Left lung (tissue), 14 donors: ENCODE measurements at places on chromosomes 13 and 19. TPM values are rescaled to one million over a fixed set of nuclear protein-coding genes. Genes with fewer than 3 reads are reported as not detected.
A peak's percentile ranks its signal among the peaks of the same experiment; 100 is the strongest.

GRCh38 chr19:50850738-50851137 lies 4.0 kb upstream of the KLK3 start:
- DNase-seq = no peak

- DNase-seq = no peak
These were observed 259.9 kb downstream of the EFNB2 start for GRCh38 chr13:106275446-106276032.

GRCh38 chr19:38557205-38557799 lies 60.5 kb downstream of the MAP4K1 start:
- peak; percentile 41 for DNase-seq

DNA sequence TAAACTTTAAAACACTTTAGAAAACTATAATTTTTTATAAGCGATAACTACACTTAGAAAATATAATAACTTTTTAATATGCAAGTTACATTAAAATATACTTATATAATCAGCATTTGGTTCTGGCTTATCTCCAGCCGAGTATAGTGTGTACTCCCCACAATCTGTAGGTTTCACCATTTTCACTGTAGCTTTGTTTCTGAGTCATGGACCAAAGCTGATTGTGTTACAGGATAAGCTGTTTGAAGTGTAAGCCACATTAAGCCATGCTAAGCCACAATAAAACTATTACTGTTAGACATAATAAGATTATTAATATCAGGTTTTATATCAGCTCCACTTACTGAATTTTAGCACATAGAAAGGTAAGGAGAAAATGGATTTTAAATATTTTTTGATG lies 43.8 kb downstream of the CCDC122 start:
- DNase-seq = no peak

DNA sequence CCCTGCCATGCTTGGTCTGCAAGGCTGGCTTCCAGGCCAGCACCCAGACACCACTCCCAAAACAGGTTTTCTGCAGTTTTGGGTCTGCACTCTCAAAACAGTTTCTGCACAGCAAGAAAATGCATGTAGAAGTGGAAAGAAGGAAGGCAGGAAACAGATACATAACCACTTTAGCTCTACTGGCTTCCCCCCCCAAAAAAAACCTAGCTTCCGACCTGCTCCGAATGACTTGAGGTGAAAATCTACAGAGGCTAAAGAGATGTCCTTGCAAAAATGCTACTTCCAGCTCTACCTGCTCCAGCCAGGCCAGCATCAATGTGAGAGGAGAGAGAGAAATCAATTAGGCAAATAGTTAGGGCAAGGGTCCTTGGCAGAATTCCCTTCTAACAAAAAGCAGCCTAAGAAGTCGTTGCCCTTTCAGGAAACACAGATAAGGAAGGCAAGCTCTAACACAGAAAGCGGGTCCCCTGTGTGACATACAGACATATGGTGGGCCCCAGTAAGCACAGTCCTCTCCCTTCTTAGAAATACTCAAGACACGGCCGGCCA lies 3.4 kb downstream of the C19orf12 start:
- DNase-seq = no peak

- no peak for DNase-seq
These were observed 4.0 kb downstream of the ZNF223 start for GRCh38 chr19:44055870-44056269.

DNA sequence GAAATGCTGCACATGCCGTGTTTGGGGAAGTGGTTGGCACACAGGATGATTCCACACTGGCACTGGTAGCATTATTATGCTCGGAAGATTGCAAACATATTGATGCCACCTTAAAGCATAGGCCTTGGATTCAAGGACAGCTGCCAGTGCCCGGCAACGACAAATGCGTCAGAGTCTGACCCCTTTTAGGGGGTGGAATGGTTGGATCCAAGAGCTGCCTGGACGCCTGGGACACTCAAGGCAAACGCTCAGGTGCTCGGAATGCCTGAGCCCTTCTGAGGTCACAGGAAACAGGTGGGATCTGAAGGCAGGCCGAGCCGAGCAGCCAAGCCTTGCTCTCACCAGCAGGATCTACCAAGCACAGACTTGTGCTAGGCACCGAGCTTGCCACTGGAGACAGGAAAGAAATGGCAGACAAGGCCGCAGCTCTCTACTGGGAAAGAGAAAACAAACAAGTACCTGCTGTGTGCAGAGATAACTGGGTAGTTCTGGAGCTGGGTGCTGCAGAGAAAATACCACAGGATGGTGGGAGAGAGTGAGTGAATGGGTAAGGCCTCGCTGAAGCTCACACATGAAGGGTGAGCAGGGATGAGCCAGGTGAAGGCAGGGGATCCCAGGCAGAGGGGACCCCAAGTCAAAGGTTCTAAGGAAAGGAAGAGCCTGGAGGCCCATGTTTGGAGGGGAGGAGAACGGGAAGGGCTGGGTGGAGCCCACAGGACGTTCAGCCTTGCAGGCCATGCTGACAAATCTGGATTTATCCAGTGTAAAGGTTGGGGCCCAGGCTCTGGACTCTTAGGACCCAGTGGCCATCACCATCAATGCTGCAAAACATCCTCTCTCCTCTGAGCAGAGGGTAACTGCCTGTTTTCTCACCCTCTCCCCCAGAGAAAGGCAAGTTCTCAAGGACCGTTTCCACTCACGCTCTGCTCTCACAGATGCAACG lies 9.2 kb downstream of the RANBP3 start:
- DNase-seq = no peak

DNA sequence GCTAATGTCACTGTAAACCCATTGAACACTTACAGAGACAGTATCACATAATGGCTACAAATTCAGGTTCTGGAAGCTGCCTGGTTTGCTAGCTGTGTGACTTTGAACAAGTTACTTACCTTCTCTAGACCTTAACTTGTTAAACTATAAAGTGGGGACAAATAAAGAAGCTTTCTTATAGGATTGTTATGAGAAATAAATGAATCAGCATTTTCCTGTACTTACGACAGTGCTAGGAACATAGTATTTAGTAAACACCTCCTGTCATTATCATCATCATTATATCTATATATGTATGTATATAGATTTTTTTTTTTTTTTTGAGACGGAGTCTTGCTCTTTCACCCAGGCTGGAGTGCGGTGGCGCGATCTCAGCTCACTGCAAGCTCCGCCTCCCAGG lies 54.9 kb downstream of the CDK8 start:
- DNase-seq = no peak

DNA sequence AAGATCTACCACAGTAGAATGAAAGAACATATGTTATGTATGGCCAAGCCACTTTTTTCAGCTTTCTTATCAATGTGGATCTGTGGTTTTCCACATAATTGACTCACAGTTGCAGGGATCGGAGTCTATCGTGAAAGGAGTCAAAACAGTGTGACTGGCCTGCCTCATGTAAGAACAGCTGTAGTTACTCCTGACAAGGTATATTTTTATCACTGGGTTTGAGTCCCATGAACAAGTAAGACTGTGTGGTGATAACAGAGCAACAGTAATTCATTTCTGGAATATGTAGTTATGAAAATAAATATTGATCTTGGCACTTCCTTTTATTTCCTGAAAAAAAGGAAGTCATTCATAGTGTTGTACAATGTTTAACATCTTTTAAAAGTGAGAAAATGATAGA lies 416.6 kb downstream of the KLF12 start:
- no peak for DNase-seq

DNA sequence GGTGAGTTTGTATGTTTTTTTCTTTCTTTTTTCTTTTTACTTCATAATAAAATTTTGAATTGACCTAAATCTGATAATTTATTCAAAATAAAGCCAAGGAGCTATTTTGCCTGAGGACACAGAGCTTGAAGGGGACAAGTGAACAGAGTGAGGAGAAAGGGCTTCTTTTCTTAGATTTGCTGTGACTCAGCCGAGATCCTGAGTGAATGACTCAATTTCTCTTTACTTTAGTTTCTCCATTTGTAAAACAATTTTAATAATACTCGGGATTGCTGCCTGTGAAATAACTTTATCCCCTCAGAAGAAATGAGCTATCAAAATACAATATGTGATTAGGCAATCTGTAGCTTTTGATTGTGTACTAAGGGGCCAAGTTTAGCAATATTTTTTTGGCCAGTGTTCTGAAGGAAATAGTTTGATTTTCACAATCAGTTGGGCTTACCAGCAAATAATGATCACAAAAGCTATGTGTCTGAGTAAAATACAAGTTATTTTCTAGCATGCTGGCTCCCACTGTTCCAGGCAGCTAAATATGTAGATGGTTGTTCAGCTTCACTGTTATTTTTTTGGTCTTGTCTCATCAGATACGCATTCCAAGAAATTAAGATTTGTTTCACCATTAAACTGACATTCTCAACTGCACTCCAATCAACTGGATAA lies 437.5 kb downstream of the FGF9 start:
- peak; percentile 85 for DNase-seq

- DNase-seq = no peak
These were observed 51.5 kb upstream of the GTF3A start for GRCh38 chr13:27372896-27373295.

- DNase-seq = no peak
These were observed 11.2 kb downstream of the BCAT2 start for GRCh38 chr19:48799358-48800300.

DNA sequence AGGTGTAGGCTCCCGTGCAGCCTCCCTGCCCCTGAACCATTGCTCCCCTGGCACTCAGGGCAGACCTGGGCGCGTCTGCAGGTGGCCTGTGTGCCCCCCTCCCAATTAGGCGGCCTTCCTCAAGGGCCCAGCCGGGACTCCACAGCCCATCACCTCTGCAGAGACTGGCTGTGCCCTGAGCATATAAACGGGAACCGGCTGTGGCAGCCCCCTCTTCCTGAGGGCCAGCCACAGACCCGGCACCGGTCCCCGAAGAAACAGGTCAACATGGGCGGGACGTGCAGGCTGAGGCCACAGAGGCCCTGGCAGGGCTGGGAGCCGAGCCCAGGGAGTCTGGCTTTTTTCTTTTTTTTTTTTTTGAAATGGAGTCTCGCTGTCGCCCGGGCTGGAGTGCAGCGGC lies 12.0 kb downstream of the PIAS4 start:
- no peak for DNase-seq

DNA sequence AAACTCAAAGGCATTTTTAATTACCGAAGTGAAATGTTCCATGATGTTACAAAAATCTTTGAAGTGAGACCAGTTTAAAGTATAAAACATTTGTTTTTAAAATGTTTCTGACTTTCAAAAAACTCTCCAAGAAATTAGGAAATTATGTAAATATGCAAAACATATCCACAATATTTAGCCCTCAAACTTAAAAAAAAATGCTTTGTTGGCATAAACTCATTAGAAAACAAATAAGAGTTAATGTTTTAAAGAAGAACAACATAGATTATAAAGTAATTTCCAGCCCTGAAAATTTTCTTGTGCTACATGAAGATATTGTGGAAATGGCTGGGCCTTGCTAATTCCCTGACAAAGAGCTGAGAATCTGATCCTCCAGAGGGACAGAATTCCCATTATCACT lies 199.7 kb upstream of the STARD13 start:
- no peak for DNase-seq

DNA sequence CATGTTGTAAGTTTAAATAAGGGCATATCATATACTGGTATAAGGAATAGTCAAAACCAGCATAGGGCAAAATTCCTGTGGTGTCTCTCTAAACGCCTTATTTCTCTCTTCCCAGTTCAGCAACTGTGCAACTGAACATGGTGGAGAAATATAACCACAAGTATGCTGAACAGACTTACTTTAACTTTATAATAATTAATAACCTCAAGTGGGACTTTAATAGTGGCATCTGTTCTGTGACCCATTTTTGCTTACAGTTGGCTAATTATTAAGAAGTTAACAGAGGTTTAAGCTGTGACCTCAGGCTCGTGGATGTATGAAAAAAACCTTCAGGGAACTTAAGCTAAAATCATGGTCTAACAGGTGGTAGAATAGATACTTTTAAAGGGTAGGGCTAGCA lies 54.3 kb downstream of the MICU2 start:
- DNase-seq = no peak

GRCh38 chr13:113089693-113090414 lies 15.7 kb upstream of the F7 start:
- no peak for DNase-seq

DNA sequence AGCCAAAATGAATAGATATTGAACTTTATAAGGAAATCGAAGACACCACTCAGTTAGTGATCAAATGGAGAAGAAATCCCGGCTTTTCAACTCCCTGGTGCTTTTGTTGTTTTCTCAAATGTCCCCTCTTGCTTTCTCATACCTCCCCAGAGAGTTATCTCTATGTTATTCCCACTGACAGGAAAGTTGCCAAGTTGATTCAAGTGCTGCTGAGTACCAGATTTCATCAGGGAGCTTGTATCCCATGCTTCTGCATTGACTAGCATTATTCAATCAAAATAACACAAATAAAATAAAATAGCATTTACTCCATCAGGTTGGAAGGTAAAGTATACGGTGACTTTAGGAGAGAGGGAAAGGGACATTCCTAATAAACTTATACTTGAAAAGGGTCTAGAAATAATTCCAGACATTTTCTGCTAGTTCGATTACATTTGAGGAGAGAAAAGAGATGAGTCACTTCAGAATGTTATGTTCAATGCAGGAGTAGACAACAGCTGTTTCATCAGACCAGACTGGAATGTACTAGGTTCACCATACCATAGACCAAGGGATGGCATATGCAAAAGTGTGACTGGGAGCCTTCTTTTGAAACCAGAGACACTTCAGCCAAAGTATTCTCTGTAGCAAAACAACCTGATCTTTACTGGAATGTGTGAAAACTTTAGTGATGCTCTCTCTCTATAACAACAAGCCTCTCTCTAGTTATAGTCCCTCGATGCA lies 397.8 kb downstream of the FGF14 start:
- DNase-seq = no peak

- no peak for DNase-seq
These were observed 5.1 kb downstream of the CBARP start for GRCh38 chr19:1232652-1233072.

DNA sequence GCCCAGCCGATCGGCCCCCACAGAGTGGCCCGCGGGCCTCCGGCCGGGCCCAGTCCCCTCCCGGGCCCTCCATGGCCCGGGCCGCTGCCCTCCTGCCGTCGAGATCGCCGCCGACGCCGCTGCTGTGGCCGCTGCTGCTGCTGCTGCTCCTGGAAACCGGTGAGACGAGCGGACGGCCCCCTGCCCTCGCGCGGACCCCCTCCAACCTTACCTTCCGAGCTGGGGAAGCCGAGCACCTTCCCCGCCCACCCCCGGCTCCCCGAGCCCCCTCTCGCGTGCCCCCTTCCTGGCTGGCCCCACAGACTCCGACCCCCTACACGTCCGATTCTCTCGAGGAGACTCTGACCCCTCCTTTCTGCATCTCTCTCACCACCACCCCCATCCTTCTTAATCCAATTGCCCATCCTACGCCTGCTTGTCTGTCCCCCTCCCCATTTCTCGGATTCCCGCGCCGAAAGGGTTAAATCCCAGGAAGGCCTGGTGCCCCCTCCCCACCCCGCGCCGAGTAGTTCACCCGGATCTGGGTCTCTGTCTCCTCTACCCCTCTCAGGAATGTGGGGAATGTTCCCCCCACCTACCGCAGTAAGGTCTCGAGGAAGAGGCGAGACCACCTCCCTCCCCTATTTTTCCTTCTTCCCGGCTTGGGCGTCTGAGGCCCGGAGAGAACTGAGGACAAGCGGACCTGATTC lies 502 bp downstream of the NECTIN2 start:
- DNase-seq = peak; percentile 45

The TEX29 gene
- 1.0 TPM for polyA plus RNA-seq

The KPNA3 gene
- polyA plus RNA-seq = 38.7 TPM

The FUT1 gene
- 8.6 TPM for polyA plus RNA-seq

The LHB gene
- not detected for polyA plus RNA-seq

The HPN gene
- polyA plus RNA-seq = 34.6 TPM

The ZNF835 gene
- 4.6 TPM for polyA plus RNA-seq

The ANKRD24 gene
- polyA plus RNA-seq = 2.3 TPM

The ZNF808 gene
- polyA plus RNA-seq = 18.3 TPM
